ENCODE measurements at places on chromosomes 6 and 20.

DNA sequence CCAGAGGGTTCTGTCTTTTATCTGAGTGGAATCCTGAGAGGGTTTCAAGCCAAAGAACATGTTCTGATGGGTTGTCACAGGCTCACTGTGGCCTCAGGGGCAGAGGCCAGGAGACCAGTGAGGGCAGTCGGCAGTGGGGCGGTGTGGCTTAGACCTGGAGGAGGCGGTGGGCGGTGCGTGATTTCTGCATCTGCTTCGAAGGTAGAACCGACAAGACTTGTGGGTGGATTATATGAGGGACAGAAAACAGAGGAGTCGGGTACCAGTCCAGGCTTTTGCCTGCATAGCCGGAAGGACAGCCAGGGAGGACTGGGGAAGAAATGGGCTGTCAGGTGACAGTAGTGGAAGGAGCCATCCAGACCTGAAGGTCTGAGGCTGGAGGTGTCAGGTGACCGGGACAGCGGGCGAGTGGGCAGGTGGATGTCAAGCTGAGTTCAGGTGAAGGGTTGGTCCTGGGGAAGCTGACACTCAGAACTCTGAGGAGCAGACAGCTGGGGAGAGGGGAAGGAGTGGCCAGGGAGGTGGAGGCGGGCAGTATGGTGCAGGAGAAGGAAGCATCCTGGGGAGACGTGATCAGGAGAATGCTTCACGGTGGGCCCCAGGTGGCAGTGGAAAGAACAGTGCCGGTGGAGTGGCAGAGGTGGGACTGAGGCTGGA lies 3.1 kb downstream of the CTSZ start:
- DNase-seq, result no peak

- DNase-seq, result no peak
Observed at GRCh38 chr6:55882718-55883569, 7.6 kb upstream of the BMP5 start.

GRCh38 chr6:149342525-149342924 lies 25.0 kb downstream of the TAB2 start:
- DNase-seq, result no peak

DNA sequence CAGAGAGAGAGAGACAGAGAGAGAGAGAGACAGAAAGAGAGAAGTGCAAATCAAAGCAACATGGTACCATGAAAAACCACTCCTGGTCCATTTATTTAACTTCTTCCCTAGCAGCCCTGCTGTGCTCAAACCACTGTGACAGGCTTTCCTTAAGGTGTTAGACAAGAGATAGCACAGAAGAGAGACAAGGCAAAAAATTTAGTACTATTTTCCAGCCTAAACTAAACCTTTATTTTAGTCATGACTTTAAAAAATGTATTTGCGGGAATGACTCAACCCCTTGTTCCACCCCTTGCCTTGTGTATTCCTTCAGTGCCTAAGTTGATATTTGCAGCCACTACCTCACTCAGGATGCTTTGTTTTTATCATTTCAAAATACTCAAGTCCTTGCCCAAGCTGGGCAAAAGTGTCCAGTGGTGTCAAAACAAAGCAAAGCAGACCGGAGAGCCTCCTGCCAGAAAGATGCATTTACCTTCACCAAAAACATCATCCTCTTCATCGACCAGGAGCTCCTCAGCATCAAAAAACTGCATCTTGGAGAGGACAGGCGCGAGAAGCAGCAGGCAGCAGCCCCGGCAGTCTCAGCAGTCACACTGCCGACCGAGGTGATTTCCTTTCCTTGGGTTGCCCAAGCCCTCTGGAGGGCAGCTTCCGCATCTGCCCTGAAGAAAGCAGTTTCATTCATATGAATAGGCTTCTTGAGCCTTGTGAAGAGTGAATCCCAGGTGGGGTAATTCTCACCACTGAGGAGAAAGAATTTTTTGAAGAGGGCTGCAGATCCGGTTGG lies at the start of gene RIPOR2:
Gene RIPOR2 (minus strand): TSS at position 595 of the 787 bp plus-strand sequence. CDS start 62 bp downstream, at position 533.
- no peak for DNase-seq

DNA sequence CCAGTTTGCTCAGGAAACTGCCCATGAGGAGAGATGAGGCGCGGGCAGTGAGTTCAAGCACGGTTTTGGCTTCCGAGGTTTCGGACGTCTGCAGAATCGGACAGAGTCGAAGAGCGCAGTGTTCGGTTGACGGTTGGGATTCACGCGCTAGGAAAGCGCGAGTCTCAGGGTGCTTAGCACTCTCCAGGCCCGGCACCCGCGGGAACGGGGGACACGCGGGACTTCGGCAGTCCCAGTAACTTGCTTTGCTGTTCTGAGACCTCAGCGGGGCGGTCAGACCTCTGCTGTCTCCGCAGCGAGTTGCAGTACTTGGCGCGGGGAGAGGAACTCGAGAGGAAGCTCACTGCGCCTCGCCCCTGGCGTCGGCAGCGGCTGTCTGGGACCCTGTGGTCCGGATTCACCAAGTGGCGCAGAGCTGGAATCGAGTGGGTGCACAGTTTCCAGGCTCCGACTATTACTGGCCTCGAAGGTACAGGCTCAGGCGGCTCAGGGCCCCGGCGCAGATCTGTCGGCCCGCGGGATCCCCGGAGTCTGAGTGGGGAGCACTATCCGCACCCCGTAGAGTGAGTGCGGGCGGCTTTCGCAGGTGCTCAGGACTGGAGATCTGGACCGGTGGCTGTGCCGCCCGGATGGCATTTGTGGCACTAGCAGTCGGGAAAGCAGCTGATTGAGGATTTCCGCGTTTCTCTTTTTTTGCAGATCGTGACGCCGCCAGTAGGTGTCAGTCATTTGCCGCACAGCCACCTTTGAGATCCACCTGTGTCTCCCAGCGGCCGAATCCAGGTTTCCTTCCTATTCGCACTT lies at the start of gene POM121L2:
Gene POM121L2 (minus strand): TSS at position 128 of the 804 bp plus-strand sequence. CDS start 103 bp downstream, at position 25.
- DNase-seq, result no peak

DNA sequence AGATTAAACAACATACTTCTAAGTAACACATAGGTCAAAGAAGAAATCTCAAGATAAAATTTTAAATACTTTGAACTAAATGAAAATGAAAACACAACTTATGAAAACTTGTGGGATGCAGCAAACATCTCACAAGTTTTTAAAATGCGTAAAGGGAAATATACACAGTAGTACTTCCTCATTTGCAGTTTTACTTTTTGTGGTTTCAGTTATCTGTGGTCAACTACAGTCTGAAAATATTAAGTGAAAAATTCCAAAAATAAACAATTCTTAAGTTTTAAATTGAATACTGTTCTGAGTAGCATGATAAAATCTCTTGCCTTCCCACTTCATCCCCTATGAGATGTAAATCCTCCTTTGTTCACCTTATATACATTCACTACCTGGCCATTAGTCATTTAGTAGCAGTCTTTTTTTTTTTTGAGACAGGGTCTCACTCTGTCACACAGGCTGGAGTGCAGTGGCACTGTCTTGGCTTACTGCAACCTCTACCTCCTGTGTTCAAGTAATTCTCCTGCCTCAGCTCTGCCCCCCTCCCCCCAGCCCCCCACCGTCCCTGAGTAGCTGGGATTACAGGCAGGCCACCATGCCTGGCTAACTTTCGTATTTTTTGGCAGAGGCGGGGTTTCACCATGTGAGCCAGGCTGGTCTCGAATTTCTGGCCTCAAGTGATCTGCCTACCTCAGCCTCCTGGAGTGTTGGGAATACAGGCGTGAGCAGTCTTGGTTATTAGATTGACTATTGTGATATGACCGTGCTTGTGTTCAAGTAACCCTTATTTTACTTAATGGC lies 154.6 kb upstream of the AHI1 start:
- DNase-seq, result no peak

DNA sequence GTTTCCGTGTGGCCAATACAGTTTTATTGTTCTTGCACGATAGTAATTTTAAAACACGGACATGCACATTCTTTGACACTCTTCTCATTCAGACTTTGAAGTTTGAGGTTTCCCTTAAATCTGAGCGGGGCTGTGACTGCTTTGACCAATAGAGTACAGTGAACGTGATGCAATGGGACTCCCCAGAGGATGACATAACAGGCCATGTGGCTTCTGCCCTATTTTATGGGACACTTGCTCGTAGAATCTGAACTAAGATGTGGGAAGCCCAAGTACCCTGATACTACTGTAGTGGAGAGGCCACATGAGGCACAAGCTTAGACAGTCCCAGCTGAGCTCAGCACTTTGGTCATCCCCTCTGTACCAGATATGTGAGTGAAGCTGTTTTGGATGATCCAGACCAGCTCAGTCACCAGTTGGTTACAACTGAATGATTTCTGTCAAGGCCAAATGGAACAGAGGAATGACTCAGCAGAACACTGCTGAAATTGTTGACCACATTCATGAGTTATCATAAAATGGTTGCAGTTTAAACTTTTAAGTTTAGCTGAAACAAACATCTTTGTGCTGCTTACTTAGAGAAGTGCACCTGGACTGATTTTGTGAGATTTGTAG lies 279.4 kb downstream of the RFPL4B start:
- no peak for DNase-seq

DNA sequence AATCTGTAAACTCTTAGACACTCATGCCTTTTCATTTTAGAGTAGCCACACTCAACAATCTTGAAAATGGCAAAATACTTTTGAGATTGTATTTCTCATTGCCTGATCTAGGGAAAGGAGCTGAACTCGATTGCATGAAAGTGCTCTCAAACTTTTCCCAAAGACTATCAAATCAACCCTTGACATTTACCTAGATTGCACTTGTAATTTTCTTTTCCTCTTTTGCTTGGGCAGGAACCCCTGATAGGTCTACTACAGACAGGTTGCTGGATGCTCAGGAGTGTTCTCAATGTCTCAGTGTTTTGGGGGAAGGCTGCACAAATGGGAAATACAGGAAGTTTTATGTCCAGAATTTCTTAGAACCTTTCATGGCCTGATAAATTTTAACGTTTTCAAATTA lies 468.0 kb upstream of the GJE1 start:
- no peak for DNase-seq

- DNase-seq, result no peak
Observed at GRCh38 chr20:59774204-59774641, 159.2 kb downstream of the SYCP2 start.

All from GF-D8 (cell line).